ENCODE measurements at places on chromosomes 3 and 15.

DNA sequence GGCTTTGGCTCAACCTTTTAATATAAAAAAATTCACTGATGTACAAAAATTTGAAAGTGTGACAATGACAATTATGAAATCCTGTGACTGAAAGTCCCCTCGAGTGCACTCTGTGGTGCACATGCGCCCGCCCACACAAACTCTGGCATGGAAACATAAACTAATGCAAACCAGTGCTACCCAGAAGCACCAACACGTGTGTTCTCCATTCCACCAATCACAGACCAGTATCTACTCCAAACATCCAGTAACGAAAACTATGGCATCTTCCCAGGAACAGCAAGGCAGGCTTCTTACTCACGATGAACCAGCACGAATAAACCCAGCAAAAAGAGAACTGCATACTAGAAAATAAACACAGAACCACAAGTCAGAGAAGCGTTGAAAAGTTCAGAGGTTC is 11.7 kb upstream of the NMB start:
- DNase-seq: no peak

DNA sequence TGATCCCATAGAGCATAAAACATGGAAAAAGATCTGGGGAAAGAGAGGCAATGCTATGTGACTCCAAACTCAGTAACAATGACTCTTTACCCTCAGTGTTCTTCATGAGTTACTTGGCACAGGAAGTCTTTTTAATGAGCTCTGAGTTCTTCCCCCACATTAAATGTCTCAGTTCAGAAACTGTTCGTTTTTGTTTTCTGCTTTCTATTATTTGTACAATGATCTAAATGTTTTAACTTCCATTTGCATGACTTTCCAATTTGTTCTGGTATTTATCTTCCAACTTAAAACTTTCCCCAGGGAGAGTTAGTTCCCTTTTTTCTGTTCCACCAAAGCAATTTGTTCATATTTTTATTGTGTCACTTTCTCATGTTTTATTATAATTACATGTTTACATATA is 177.0 kb upstream of the ZBTB20 start:
- DNase-seq: no peak

DNA sequence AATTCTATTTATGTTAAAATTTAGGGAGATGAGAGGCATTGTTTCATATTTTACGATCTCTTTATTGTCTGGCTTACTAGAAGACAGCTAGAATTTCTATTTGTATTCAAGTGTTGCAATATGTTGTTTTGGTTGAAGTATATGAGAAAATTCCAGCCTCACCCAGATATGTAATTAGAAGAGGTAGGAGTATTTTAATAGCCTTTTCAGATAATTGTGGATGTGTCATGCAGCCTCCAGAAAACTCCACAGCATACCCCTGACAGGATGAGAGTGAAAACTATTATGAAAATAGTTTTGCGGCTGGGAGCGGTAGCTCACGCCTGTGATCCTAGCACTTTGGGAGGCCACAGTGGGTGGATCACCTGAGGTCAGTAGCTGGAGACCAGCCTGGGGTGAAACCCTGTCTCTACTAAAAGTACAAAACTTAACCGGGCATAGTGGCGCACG is 21.5 kb upstream of the USP3 start:
- peak; percentile 5 for DNase-seq

- DNase-seq: no peak
Measured at GRCh38 chr3:160963949-160964348, 141.2 kb downstream of the B3GALNT1 start.

- no peak for DNase-seq
Measured at GRCh38 chr3:77404871-77405270, 365.0 kb downstream of the ROBO2 start.

DNA sequence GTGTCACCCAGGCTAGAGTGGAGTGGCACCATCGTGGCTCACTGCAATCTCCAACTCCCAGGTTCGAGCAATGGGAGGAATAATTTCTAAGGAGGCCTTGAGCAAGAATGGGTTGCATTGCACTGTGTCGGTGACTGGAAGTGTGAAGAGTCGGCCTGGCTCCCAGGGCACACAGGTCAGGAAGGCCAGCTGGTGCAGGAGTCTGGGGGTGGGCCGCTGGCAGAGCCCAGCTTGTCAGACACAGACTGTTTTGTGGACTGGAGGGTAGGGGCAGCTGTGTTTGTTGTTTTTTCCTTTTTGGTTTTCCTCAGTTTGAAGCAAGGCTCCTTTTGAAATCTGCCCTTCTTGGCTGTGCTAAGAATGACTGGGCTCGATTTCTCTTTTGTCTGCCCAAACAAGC is 66.2 kb downstream of the ITGA11 start:
- DNase-seq: no peak

- no peak for DNase-seq
Measured at GRCh38 chr3:116199063-116199462, 246.2 kb downstream of the LSAMP start.

DNA sequence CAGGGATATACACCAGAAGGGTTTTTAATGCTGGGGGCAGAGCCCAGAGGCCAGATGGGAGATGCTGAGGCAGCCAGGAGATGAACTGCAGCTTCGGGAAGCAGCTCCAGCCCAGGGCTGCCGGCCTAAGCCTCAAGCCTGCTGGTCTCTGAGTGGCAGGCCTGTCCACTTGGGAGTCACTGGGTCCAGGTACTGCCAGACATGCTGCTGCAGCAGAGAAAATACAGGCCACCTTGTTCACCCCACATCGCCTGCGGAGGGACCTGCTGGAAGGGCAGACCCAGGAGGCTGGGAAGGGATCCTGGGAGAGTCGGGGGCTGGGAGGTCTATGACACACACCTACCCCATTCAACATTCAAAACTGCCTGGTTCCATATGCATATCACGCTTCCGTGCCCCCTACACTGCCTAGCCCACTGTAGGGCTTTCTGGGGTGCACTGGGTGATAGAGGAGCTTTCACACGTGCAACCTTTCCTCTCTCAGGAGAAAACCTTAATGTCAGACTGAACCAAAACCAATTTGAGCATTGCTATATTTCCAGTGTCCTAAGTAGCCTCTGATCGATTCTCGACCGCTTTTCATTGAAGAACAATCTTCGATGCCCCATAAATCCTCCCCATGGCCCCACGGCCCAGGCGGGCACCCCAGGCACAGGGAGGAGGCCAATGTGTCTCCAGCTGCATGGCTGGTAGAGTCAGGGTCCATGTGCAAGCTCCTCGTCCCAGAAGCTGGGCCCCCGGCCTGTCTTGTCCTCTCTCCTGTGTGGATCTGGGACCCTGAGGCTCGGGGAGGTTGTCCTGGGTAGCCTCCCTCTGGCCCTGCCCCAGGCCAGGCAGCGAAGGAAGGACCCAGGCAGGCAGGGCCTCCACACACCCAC is 147.4 kb downstream of the ATP10A start:
- DNase-seq: no peak

DNA sequence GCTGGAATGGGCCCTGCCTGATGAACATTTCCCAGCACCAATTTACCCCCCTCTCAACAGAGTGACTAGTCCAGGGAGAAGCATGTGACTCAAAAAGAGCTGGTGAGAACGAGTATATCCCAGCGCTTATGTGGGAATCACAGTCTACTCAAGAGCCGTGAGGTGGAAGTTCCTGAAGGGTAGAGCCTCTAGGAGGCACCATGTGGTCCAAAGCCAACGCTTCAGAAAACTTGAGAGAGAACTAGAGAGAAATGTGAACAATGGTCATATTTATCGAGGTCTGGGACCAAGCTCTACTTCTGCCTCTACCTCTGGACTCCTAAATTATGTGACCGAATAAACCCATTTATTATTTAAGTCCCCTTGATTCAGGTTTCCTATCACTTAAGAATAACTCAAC is 111.0 kb upstream of the RAP2B start:
- no peak for DNase-seq

GRCh38 chr3:161371441-161372320 is at the start of gene SPTSSB:
TSS of gene SPTSSB (minus strand) at chr3:161371517. CDS start at chr3:161346323, 25,194 bp downstream.
- DNase-seq: peak; percentile 73

- DNase-seq: no peak
Measured at GRCh38 chr3:44206261-44206660, 35.4 kb upstream of the TOPAZ1 start.

- no peak for DNase-seq
Measured at GRCh38 chr15:35000511-35000910, 12.4 kb upstream of the ZNF770 start.

GRCh38 chr15:42012241-42012640 is 8.6 kb downstream of the PLA2G4E start:
- no peak for DNase-seq

DNA sequence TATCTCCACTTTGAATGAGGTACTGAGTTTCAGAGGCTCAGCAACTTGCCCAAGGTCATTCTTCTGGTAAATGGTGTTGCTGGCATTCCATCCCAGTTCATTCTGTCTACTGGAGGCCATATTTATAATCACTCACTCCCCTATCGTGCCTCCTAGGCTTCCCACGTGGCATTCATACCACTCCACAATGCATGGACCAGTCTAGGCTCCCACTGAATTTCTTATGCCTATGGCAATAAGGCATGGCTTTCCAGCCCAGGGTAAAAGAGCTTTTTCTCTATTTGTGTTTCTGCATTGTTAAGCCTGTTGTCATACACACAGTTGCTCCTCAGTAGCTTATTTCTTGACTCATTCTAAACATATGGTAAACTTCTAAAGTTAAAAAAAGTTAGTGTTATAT is 19.9 kb downstream of the BBX start:
- DNase-seq: no peak

DNA sequence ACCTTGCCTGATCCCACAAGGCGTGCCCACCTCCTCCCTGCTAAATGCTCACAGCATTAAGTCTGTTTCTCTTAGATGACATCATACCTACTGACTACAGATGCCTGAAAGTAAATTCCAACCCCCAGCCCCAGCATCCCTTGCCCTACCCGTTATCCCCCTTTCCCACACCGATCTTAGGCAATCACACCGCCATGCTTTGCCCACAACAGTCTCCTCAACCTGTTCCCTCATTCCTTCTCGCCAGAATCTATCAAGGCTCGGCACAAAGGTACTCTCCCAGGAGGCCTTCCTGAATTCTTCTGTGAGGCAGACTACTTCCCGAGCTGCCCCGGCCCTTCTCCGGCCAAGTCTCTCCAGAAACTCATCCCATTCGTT is 789 bp upstream of the SEC61A1 start:
- DNase-seq: no peak

GRCh38 chr15:39672666-39673065 is 91.8 kb downstream of the THBS1 start:
- DNase-seq: no peak

- no peak for DNase-seq
Measured at GRCh38 chr3:67033079-67033478, 35.0 kb downstream of the KBTBD8 start.

GRCh38 chr3:48026951-48027908 is 11.0 kb upstream of the MAP4 start:
- no peak for DNase-seq

DNA sequence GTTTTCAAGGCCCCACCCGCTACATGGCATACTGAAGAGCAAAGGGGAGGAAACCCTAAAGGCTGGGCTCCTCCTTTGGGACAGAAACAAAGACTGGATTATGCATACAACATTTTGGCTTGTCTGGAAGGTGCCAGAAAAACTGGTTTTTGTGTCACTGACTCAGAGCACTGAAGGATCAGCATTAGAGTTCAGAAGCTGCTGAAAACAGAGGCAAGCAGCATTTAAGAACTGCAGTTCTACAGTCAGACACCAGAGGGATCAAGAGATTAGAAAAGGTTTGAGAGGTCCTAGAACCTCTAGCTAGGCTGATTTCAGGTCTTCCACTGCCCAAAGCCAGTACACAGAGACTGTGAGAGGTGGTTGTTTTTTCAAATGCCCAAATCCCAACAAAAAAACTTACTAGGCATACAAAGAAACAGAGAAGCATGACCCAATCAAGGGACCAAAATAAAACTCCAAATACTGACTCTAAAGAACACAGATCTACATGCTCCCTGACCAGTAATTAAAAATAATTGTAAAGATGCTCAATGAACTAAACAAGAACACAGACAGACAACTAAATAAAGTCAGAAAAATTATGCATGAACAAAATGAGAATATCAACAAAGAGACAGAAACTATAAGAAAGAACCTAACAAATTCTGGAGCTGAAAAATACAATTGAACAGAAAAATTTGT is 91.2 kb downstream of the SENP2 start:
- DNase-seq: no peak

GRCh38 chr3:128482175-128482574 is 10.8 kb downstream of the GATA2 start:
- no peak for DNase-seq

- DNase-seq: no peak
Measured at GRCh38 chr15:42088801-42089640, 5.3 kb downstream of the PLA2G4D start.

DNA sequence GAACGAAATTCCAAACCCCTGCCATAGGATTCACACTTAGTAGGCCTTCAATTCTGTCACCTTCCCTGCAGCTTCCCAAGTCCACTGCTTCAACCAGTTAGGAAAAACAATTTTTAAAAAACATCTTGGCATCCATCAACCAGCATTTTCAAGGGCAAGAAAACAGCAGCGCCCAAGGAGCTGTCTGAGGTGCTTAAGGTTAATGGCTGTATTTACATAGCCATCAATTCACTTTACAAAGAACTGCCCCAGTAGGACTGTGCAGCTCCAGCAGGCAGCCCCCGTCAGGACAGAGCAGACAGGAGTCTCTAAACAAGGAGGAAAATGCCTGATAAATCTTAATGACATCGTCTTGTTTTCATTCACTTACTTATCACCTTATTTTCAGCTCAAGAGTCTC is 13.3 kb downstream of the TAFA4 start:
- DNase-seq: no peak

GRCh38 chr3:2770451-2770850 is 339.7 kb downstream of the IL5RA start:
- no peak for DNase-seq

DNA sequence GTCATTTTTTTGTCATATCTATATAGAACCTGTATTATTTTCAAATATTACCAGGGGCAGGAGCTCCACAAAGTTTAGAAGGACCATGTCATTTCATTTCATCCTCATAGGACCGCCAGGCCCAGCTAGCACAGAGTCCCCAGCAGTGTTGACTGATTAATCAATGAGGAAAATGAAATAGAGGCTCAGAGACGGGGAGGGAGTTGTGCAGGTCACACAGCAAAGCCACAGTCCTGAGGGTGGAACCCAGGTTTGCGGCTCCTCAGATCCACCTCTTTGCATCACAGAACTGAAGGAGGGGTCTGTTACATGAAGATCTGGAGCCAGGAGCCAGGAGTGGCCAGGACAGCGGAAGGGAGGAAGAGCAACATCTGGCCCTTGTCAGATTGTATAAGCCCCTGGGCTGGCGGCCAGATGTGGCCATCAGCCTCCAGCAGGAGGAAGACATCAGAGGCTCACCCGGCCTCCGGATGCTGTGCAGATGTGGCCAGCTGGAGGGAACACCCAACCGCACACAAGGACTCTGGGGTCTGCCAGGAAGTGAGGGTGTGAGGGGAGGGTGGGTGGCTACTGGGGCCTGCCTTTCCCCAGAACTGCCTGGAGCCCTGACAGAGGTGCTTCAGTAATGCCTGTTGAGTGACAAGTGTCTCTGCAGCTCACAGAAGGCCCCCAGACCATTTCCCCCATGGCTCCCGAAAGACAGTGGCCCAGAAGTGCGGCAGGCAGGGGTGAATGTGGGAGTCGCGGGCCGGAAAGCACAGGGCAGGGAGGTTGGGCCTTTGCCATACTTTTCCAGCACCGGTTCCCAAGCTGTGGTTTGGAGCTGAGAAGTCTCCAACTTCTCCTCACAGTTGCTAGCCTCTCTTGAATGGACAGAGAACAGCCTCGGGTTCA is 21.3 kb downstream of the EFCC1 start:
- no peak for DNase-seq

All from NCI-H748 treated with DMSO at 0.1 percent for 48 hours (cell line).